ENCODE measurements at places on chromosomes 3 and 15.

GRCh38 chr3:106734712-106735111 lies 642.5 kb upstream of the CCDC54 start:
- DNase-seq = no peak

DNA sequence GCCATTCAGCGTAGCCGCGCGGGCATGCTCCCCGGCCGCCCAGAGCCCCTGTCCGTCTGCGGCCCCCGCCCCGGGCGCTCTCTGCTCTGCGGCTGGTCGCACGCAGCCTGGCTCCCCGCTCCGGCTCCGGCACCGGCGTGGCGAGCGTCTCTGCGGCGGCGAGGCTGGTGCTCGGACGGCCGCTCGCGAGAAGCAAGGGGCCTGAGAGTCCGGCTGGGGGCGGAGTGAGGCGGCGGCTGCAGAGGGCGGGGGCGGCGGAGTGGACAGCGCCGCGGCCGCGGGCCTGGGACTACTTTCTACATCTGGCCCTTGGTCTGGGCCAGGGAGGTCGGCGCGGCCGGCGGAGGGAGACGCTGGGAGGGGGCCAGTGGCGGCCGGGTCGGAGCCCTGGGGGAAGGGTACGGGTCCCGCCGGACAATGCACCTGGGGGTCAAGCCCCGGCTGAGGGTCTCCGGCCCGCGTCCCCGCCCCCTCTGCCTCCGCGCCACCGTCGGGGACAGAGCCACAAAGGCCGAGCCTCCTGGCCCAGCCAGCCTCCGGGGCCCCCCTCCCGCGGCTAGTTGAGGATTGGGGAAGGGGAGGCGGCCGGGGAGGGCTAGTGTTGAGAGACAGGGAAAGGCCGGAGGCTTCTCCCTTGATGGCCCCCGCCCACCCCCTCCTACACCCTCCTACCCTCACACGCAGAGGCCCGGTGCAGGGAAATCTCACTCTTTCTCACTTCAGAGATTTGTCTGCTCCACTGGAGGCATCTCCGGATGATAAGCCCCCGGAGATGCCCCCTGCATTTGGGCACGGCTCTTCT lies at the start of gene PRTG:
TSS of gene PRTG (minus strand) at position 226 of the 802 bp plus-strand sequence. CDS start at position 5, 221 bp downstream.
- DNase-seq = no peak

DNA sequence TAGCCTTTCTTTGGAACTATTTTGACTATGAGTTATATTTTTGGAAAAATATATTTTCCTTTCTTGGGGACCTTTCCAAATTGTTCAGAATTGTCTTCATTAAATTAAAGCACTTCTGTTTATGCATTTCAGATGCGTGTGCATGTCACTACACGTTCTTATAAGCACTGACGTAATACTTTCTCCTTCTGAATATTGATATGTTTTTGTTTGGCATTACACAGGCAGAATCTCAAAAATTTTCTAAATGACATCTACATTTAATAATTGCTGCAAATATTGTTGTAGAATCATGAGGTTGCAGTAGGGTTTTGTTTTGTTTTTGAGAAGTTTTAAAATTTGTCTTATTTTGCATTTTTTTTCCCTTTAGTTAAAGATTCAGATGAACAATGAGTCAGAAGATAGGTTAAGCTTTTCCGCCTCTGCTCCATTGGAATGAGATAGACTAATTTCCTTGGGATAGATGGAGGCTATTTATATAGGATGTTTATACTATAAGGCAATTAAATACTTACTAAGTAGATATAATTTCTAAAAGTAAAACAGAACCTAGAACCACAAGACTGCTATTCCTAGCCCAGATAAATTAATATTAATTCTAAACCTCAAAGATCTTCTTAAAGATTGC lies 110.8 kb downstream of the MBNL1 start:
- DNase-seq = no peak

- DNase-seq = no peak
Observed at GRCh38 chr15:70863450-70864218, 9.7 kb upstream of the LARP6 start.

GRCh38 chr3:117818592-117818991 lies 1109.0 kb downstream of the TUSC7 start:
- DNase-seq = no peak

DNA sequence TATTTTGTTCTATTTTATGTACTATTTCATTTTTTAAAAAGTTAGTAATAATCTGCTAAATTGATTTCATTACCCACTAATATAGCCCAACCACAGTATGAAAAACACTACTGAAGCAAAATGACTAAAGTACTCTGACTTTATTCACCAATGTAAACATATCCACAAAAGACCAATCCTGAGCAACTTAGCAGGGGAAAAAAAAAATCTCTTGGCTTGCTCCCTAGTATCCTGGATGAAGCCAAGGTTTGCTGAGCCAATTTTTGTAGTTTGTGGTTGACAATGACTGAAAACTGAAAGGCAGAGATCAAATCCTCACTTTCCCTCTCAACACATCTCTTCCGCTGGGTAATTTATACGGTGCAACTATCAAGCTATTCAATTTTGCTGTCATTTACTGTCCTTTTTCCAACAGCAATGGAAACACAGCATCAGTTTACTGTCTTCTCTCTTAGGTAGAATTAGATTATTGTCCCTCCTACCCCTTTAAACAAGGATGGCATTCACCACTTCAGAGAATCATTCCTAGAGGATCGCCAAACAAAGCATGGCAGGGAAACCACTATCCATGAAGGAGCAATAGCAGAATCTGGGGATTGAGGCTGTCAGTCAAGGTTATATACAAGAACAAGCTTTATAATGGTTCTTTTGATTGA lies 149.7 kb downstream of the THRB start:
- DNase-seq = no peak

- no peak for DNase-seq
Observed at GRCh38 chr3:37310666-37311050, 136.3 kb upstream of the LRRFIP2 start.

GRCh38 chr3:122081543-122082247 lies 26.5 kb downstream of the CD86 start:
- no peak for DNase-seq

- no peak for DNase-seq
Observed at GRCh38 chr3:61354604-61355003, 103.4 kb upstream of the FHIT start.

DNA sequence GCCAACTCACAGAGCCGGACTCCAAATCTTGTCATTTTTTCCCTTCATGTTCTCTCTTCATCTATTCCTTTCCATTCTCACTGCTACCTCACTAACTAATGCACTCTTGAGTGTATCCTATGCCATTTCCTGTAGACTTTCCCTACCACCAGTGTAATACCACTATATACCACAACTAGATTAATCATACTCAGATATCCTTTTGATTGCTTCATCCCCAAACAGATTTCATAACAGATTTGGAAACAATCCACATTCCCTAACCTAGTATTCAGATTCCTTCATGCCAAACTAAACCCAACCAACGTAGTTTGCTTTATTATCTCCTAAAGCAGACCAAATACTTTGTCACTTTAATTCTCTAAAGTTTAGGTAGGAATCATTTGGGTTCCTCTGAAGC lies 2.6 kb upstream of the PLOD2 start:
- DNase-seq = no peak

DNA sequence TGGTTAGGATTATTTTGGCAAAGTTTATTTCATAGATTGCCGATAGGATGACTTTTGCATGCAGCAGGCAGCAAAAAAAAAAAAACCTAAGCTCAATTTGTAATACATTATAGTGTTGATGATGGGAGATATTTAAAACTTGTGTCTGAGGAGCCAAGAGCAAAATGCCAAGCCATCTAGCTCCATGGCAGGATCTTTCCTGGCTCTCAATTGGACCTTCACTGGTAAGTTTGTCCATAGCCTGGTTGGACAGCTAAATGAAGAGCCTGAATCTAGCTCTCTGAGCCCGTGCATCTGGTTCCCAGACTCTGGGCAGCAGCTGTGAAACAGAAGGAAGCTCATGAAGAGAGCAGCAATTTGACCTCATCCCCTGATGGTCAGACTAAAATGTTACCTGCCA lies 17.5 kb downstream of the STAC start:
- DNase-seq = no peak

DNA sequence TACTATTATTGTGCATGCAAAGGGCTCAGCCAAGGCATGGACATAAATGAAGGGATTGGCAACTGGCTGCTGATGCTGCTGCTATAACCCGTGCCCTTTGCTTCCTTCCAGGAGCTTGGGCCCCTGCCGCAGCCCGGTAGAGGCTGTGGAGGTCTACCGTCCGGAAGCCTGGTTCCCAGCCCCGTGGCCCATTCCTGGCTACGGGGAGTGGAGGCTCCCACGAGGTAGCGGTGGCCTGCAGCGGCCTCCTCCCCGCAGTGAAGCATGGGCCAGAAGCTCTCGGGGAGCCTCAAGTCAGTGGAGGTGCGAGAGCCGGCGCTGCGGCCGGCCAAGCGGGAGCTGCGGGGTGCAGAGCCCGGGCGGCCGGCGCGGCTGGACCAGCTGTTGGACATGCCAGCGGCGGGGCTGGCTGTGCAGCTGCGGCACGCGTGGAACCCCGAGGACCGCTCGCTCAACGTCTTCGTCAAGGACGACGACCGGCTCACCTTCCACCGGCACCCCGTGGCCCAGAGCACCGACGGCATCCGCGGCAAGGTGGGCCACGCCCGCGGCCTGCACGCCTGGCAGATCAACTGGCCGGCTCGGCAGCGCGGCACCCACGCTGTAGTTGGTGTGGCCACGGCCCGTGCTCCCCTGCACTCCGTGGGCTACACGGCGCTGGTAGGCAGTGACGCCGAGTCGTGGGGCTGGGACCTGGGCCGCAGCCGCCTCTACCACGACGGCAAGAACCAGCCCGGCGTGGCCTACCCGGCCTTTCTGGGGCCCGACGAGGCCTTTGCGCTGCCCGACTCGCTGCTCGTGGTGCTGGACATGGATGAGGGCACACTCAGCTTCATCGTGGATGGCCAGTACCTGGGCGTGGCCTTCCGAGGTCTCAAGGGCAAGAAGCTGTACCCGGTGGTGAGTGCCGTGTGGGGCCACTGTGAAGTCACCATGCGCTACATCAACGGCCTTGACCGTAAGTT lies 15.0 kb downstream of the SPSB4 start:
- no peak for DNase-seq

DNA sequence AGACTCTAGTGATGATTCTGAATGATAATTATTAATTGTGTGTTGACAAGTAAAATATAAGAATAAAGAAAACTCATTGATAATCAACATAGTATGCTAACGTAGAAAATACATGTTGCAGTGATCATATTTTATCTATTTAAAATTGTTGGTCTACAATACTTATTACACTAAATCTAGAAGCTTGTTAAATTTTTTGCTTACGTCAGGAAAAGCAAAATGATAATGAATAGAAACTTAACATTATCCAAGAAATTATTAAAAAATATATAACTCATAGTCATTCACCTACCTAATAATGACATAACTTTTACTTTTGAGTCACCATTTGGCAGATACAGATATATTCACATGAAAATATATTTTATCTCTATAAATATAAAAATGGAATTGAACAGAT lies 984.1 kb downstream of the PLOD2 start:
- no peak for DNase-seq

DNA sequence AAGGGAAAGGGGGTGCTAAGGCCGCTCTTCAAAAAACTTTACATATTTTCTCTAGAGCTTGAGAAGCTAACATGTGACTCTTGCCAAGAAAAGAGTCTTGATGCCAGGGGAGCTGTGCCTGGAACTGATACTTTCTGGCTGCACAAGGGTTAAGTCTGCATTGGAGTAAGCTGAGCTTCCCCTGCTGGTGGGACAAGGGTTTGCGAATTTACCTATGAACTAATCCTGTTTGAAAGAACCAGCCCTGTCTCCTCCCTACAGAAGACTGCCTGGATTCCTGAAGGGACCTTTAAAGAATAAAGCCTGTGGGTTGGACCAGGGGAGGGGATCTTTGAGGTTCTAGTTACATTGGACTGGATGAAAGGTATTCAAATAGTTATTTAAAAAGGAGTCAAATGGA lies 58.3 kb upstream of the EPHA3 start:
- no peak for DNase-seq

- no peak for DNase-seq
Observed at GRCh38 chr3:140443806-140444205, 234.1 kb upstream of the TRIM42 start.

DNA sequence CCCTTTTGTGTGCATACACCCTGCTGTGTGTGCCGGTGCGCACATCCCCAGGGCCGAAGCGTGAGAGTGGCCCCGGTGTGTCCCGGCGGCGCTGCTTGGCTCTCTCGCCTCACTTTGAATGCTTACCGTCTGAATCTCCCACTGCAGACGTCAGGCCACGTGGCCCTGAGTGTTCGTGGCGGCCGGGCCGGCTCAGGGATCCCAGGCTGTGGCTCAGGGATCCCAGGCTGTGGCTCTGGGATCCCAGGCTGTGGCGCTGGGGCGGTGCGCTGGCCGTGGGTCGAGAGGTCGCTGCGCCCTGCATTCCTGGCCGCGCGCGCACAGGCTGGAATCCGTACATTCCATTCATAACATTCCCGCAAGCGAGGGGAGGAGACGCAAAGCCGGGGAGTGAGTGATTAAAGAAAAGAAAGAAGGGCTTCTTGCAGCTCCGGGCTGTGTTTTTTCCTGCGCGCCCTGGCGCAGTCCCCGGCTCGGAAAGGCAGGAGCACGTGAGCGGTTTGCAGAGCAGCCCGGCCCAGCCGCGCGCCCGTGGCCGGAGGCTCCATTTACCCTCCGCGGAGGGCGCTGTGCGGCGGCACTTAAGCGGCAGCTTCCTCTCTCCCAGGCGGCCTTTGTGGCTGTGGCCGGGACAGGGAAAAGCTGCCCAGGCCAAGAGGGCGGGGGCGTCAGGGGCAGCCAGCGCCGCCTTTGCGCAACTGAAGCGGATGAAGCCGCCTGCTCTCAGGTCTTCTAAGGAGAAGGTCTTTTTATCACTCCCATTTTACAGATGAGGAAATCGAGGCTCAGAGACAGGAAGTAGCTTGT lies 87.0 kb upstream of the ALDH1L1 start:
- peak; percentile 61 for DNase-seq

- no peak for DNase-seq
Observed at GRCh38 chr3:133675631-133676335, 14.0 kb upstream of the TOPBP1 start.

GRCh38 chr3:140509534-140509933 lies 168.3 kb upstream of the TRIM42 start:
- no peak for DNase-seq

DNA sequence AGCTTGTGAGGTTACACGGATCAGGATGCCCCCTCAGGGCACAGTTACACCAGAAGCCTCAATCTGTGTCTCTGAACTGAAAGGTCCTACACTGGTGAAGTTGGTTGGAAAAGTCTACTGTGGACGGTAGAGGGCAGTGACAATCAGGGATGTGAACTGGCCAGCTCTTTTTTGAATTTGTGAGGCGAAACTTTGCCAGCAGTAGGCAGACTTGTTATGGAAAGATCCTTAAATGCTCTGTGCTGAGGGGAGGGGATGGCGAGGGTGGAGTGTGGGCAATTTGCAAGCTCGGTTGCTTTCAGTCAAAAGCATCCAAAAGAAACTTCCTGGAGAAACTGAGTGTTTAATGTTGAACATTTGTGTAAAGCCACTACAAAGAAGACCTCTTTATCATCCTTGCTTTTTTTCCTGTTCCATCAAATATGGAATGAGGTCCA lies 127.4 kb upstream of the ABHD17C start:
- no peak for DNase-seq

DNA sequence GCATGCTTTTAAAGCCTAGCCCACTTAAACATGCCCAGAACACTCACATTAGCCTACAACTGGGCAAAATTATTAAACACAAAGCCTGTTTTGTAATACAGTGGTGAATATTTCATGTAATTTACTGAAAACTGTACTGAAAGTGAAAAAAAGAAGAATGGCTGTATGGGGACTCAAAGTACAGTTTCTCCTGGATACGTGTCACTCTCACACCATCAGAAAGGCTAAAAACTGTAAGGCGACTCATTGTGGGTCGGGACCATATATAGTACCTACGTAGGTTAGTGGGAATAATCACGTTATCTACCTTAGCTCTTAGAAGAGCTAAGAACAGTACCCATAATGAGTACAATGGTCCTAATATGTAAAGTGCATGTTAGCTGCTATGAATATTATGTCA lies 80.2 kb upstream of the SPATA12 start:
- no peak for DNase-seq
